EH (cell line): ENCODE measurements at places on chromosomes 7 and 10.

DNA sequence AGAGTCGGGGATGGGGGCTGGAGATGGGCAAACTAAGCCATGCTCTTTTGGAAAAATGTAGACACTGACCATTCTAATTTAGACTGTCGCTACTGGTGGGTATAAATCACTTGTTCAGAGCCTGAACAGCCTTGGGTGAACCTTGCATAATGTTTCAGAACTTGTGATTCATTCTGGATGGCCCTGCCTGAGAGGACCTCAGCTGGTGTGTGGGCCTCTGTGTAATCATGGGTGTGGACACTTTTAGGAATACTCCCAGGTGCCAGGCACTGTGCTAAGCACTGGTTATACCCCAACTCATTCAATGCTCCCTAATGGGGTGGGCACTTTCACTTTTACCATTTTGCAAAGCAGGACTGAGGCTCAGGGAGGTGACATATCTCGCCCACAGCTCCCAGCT is 26.8 kb upstream of the TM9SF3 start:
- DNase-seq: no peak

- DNase-seq: no peak
These were observed 150.3 kb upstream of the NPY start for GRCh38 chr7:24133691-24134090.

GRCh38 chr10:67790534-67791408 is 47.2 kb downstream of the DNAJC12 start:
- peak; percentile 34 for DNase-seq

DNA sequence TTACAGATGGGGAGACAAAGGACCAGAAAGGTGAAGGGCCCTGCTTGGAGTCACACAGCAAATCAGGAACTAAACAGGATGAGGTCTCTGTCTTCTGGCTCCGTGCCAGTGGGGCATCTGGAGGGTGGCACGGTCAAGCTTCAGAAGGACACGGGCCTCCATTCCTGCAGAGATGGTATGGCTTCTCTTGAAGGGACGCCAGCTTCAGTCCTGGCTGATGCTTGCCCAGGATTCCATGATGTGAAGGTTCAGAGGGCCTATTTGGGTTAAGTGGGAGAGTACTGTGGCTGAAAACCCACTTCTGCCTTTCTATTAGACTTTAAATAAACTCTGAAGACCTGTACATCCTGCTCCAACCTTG is 6.1 kb downstream of the RAMP3 start:
- no peak for DNase-seq
